ENCODE measurements at places on chromosomes 16 and 17.
A peak's percentile ranks its signal among the peaks of the same experiment; 100 is the strongest.

DNA sequence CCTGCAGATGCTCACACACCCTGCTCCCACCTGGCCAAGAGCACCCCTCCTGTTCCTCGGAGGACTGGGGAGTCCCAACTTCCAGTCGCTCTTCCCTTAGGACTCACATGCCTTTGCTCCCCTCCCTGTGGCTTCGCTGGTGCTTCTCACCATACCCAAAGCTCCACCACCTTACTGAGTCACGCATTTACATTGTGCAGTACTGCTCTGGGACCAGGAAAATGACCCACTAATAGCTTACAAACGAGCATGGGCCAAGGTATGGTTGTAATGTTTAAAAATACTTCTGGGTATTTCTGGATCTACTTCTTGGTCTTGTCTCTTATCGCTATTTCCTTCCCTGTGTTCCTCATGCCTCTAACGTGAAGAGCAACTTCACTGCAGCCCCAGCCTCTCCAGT, 41.0 kb upstream of the CDRT4 start:
- DNase-seq = no peak

GRCh38 chr17:13825526-13826040, 223.9 kb upstream of the HS3ST3A1 start:
- DNase-seq = no peak

- no peak for DNase-seq
Observed at GRCh38 chr17:39639566-39640458, 2.9 kb downstream of the STARD3 start.

DNA sequence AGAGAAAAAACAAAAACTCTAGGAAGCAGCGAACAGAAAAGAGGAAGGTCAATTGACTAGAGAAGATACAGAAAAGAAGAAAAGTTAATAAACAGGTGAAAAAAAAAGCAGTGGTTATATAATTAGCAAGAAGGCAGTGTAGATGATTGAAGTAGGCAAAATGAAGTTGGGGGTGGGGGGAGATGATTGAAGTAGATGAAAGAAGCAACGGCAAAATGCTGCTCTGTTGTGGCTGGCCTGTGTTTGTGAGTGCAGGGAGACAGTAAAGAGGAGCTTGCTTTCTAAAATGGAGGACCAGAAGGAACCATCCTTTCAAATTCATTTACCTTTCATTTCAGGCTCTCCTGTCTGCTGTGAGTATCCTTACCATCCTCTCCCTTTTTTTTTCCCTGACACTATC, 3.6 kb downstream of the EVI2B start:
- DNase-seq = no peak

DNA sequence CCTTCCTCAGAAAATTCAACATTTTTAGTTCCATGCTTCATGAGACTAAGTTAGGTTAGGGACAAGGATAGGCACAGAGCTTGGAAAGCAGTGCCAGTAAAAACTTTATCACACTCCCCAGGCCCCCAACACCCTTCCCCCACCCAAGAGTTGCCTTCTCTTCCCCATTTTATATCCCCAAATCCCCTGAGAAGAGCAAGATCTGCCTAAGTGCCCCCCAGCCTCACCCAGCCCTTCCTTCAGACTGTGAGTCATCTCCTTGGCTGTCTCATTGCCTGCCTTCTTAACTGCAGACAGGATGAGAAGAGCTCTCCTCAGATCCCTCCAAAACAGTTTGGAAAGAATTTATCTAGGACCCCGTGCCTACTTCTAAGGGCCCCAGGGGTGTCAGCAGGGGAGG, 55.8 kb downstream of the NEUROD2 start:
- DNase-seq = no peak

- no peak for DNase-seq
Observed at GRCh38 chr16:20944861-20945574, 44.4 kb downstream of the LYRM1 start.

DNA sequence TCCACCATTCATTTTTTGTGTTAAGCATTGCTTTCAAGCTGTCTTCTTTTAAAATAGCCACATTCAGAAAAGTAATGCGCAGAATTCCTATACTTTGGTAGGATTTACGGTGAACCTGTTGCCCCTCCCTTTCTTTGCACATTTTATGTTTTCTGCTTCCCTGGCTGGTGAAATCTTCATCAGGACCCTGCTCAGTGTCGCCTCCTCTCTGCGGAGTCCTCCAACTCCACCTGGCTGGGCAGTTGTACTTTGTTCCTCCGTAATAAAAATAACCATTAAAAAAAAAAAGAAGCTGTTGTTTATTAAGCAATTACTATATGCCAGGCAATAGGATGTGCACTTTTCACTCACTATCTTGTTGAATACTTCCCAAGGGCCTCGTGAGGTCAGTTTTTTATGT, 2.9 kb downstream of the UMOD start:
- no peak for DNase-seq

GRCh38 chr16:87704754-87705353, 60.9 kb downstream of the KLHDC4 start:
- no peak for DNase-seq

GRCh38 chr16:1809281-1809801, 15.8 kb upstream of the IGFALS start:
- DNase-seq = no peak

DNA sequence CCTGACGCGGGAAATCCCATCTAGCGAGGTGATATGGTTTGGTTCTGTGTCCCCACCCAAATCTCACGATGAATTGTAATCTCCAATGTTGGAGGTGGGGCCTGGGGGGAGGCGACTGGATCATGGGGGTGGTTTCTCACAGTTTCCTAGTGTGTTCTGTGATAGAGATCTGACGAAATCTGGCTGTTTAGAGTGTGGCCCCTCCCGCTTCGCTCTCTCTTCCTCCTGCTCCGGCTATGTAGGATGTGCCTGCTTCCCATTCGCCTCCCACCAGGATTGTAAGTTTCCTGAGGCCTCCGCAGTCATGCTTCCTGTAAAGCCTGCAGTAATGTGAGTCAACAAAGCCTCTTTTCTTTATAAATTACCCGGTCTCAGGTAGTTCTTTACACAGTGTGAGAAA, 31.6 kb downstream of the IFT140 start:
- DNase-seq = no peak

DNA sequence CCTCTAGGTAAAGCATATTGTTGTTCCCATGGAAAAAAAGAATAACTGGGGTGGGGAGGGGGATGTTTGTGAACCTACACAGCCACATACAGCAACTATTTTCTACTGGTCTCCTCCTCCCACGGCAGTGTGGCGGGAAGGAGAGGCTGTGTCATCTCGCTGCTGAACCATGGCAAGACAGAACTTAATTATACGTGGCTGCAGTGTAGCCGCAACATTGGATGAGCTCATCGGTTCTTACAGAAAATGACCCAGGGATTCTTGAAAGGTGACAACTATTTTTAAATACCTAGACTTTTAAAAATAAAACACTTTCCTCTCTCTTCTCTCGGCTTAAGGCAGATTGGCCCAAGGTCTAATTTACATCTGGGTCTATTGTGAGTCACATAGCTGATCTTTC, 19.8 kb upstream of the TEKT3 start:
- no peak for DNase-seq

- no peak for DNase-seq
Observed at GRCh38 chr17:50358177-50358576, 12.3 kb downstream of the XYLT2 start.

GRCh38 chr16:67928561-67929364, 2.9 kb downstream of the CTRL start:
- DNase-seq = peak; percentile 41

- DNase-seq = no peak
Observed at GRCh38 chr16:48291303-48291702, 44.0 kb upstream of the ABCC11 start.

DNA sequence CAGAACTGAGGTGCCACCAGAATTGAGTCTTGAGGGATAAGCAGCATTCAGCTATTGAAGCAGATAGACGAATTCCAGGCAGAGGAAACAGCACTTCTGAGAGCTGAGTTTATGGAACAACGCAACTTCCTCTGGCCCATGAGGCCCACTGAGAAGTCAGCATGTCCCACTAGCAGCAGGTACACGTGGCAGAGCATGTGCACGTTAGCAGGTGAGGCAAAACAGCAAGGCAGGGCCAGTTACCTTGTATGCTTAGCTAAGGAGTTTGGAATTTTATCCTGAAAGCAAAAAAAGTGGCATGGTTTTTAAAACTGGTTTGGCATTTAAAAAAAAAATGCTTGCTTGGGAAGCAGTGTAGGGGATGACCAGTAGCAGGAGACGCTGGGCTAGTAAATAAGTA, 305.6 kb downstream of the CPPED1 start:
- DNase-seq = no peak

GRCh38 chr17:528253-528652, 175.6 kb upstream of the RPH3AL start:
- DNase-seq = no peak

DNA sequence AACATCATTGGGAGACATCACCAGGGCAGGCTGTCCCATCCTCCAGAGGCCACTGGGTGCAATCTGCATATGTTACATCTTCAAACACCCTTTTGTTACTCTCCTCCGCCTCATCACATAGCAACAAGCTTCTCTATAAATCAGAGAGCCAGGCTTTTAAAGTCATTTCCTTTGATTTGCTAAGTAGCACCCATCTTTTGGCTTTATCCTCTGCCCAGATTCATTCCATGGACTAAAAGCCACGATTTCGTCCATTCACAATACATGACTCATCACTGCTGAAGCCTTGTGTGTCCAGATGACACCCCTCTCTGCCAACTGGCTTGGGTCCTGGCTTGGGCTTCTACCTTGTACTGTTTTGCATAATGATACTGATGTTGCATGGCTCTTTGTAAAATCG, 2.0 kb upstream of the KRT38 start:
- DNase-seq = no peak

- DNase-seq = no peak
Observed at GRCh38 chr17:57107498-57108101, 22.6 kb downstream of the AKAP1 start.

GRCh38 chr17:46942441-46943217, 19.7 kb downstream of the GOSR2 start:
- no peak for DNase-seq

DNA sequence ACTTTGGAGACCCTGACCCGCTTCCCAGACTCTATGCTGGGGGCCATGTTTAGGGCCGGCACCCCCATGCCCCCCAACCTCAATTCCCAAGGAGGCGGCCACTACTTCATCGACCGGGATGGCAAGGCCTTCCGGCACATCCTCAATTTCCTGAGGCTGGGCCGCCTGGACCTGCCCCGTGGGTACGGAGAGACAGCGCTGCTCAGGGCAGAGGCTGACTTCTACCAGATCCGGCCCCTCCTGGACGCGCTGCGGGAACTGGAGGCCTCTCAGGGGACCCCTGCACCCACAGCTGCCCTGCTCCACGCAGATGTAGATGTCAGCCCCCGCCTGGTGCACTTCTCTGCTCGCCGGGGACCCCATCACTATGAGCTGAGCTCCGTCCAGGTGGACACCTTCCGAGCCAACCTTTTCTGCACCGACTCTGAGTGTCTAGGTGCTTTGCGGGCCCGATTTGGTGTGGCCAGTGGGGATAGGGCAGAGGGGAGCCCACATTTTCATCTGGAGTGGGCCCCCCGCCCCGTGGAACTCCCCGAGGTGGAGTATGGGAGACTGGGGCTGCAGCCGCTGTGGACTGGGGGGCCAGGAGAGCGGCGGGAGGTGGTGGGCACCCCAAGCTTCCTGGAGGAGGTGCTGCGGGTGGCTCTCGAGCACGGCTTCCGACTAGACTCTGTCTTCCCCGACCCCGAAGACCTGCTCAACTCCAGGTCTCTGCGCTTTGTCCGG, 1.1 kb downstream of the KCTD11 start:
- DNase-seq = no peak

GRCh38 chr16:8572919-8573724, 17.2 kb downstream of the TMEM114 start:
- no peak for DNase-seq

DNA sequence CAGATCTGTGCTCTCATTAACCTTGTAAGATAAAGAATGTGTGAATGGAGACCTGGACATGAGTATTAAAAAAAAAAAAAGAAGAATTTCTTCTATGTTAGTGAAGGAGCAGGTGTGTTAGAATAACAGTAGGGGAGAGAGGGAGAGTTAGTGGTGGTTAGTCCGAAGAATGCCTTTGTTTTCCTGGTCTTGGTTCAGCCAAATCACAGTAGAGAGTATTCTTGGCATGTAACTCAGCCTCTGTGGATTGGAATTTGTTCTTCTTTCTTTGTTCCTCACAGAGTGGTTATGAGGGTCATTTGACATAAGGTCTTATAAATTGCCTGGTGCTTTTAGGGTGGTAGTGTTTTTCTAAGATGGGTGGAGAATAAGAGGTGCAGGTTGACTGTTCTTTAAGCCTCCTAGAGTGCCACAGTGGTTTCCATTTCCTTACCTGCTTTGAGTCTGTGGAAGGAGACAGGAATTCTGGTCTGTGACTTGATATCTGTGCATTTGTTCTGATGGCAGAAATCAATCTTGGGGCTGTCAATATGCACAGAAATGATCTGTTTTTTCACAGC, 17.6 kb downstream of the NUP93 start:
- DNase-seq = no peak

DNA sequence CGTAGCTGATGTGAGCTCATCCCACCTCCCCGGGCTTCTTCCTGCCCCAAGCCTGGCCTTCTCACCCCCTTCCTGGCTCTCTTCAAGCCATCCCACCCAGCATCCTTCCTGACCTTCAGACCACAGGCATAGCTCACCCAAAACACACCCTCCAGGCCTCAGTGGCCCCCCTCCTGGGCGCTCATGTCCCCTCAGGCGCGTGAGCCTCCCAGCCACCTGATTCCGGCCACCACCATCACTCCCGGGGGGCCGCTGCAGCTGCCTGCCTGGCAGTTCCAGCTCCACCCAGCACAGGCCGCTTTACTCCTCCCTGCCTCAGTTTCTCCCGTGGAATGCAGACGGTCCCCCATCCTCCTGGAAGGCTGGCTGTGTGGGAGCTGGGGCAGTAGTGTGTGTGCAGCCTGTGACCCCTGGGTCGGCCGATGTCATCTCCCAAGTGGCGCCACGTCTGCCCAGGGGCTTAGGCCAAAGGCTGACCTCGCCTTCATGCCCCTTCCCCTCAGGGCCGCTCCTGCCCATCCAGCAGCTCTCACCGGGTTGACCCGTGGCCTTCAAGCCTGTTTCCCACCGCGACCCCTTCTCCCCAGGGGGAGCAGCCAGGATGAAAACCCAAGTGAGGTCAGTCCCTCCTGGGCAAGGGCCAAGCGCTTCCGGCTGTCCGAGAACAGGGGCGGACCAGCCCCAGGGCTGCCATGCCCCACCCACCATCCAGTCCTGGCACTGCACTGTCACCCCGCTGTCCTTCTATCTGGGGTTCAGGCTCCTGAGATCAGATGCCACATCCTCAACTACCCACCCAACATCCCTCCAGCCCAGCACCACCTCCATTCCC, 11.9 kb upstream of the CHMP6 start:
- DNase-seq = no peak

DNA sequence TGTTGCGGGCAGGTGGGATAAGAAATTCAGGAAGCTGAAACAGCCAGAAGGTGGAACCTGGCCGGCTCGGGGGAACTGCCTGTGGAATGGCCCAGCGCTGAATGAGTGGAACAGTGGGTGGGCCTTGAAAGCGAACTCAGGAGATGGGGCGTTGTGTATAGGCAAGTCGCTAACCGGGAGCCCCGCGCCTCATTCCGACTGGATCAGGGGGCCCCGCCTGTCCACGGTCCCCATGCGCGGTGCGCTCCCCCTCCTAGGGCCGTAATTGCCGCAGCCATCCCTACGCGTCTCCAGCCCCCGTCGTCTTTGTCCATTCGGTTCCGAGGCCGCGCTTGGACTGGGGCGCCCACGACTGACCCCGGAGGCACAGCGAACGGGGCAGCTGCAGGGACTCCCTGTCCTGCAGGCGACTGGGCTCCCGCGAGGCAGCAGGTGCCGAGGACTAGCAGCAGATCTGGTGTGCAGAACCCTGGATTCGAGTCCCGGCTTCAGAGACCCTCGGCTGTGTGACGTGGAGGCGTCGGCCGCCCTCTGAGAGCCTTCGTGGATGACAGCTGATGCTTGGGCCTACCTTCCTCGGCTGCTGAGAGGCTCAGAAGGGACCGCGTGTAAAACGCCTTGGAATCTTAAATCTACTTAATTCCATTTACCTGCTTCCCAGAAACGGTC, 10.9 kb upstream of the CA4 start:
- DNase-seq = no peak

Data from stimulated activated CD8-positive, alpha-beta memory T cell treated with anti-CD3 and anti-CD28 coated beads, Interleukin-4, amount 100 ng/mL, for 4 hours (primary cell).